Activated naive CD8-positive, alpha-beta T cell treated with anti-CD3 and anti-CD28 coated beads, Interleukin-2, amount 10 ng/mL, durations not matched to agents 7 days and 5 days (primary cell): ENCODE measurements at places on chromosomes 5 and 9. TPM values are rescaled to one million over a fixed set of nuclear protein-coding genes. Genes with fewer than 3 reads are reported as not detected.

GRCh38 chr9:19181561-19181960, 48.9 kb upstream of the DENND4C start:
- DNase-seq: no peak
- H3K36me3 ChIP-seq: no peaks in the 10 kb centered on the region
- H3K27me3 ChIP-seq: peaks cover 2% of the 10 kb centered on the region
- no peak overlapping the region for H3K27ac ChIP-seq
- H3K4me3 ChIP-seq: no peak overlapping the region

DNA sequence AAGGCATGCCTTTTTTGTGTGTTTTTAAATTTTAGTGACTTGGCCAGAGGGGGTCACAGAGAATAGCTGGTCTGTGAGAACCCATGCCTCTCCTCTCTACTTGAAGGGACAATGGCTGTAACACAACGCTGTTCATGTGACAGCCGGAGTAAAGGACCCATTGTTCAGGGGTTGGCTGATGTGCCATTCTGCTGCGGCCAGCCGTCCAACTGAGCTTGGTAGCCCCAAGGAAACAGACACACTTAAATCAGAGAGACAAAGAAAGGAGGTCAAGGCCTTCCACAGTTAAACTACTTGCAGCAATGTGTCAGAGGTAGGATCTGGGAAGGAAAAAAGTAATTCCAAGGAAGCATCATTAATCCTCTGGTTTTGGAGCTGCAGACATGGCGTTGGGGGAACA, 8.1 kb downstream of the MEGF10 start:
- DNase-seq: no peak
- peaks cover 38% of the 10 kb centered on the region for H3K27me3 ChIP-seq
- no peak overlapping the region for H3K27ac ChIP-seq
- H3K36me3 ChIP-seq: no peaks in the 10 kb centered on the region
- H3K4me1 ChIP-seq: no peaks in the 10 kb centered on the region
- no peak overlapping the region for H3K4me3 ChIP-seq

GRCh38 chr5:176812269-176813259, 2.2 kb downstream of the UNC5A start:
- no peaks in the 10 kb centered on the region for H3K36me3 ChIP-seq
- H3K27me3 ChIP-seq: peaks cover 77% of the 10 kb centered on the region
- H3K4me3 ChIP-seq: no peak overlapping the region
- no peak overlapping the region for H3K27ac ChIP-seq

DNA sequence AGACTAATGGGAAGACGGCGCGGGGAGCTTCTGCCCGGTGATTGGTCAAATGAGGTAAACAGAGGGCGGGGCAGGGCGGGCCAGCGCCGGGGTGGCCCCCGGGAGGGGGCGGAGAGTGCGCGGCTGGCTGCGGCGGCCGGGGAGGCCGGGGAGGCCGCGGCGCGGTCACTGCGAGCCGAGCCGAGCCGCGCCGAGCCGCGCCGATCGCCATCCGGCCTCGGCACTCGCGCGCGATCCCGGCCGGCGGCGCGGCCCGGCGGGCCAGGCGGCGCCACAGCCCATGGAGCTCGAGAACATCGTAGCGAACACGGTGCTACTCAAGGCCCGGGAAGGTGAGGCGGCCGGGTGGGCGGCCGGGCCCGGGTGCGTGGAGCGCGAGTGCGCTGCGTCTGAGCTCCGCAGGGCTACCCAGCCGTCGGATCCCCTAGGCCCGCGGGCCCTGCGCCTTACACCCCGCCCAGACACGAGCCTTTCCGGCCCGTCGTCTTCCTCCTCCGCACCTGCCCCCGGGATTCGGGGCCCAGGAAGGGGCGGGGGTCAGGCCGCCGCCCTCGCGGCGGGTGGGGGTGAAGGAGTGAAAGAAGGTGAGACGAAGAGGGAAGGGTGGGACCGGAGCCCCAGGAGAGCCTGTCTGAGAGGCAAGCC, at the start of gene GRK6:
TSS of gene GRK6 (plus strand) at position 111 of the 645 bp plus-strand sequence. CDS start at position 281, 170 bp downstream.
- no peaks in the 10 kb centered on the region for H3K27me3 ChIP-seq
- H3K36me3 ChIP-seq: peaks cover 16% of the 10 kb centered on the region
- peak within 1 kb of the TSS; percentile 99 for H3K27ac ChIP-seq
- peak within 1 kb of the TSS; percentile 98 for H3K4me3 ChIP-seq
- DNase-seq: peak; percentile 80

GRCh38 chr5:179595916-179596315, 27.6 kb downstream of the HNRNPH1 start:
- no peak for DNase-seq
- H3K27ac ChIP-seq: no peak overlapping the region
- no peaks in the 10 kb centered on the region for H3K4me1 ChIP-seq
- peaks cover 18% of the 10 kb centered on the region for H3K36me3 ChIP-seq
- H3K27me3 ChIP-seq: no peaks in the 10 kb centered on the region

DNA sequence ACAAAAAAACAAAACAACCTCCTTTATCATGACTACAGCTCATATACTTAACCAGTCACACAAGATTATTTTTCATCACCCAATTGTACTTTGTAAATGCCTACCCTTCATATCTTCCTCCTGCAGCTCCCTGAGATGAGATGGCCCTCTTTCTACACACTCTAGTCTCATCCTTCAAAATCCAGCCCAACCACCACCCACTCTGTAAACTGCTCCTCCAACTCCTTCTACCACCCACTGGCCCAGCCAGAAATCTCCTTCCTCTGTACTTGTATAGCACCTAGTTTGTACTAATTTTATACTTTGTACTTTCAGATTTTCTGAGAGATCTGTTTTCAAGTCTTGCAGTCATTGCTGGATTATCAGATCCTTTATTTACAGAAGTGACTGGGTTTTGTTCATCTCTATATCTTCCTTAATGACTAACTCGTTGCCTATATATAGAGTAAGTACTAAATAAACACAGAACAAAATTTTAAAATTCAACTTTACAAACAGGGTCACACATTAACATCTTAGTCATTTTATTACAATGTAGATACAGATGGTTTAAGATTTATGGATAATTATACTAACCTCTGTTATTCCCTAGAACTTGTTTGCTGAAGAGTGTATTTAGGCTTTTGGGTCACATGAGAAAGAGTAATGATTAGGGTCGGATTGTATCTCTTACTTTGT, 155.7 kb downstream of the NFIB start:
- H3K36me3 ChIP-seq: no peaks in the 10 kb centered on the region
- no peak overlapping the region for H3K4me3 ChIP-seq
- no peak overlapping the region for H3K27ac ChIP-seq
- H3K4me1 ChIP-seq: peaks cover 3% of the 10 kb centered on the region
- DNase-seq: no peak

DNA sequence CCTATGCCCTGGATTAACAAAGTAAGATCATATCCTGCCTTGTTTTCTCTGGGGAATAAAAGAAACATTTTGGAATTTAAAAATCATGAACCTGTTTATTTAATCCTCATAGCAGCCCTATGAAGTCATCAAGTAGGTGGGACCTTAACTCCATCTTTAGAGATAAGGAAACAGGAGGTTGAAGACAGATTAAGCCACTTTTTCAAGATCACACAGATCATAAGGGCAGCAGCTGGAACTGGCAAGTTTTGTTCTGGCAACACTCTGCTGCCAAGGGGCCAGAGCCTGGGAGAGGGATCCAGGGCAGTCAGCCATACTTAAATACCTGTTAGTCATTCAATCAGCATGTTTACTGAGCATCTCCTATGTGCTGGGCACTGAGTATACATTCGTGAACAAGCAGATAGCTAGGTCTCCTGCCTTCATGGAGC, 63.7 kb downstream of the SLC1A1 start:
- H3K4me3 ChIP-seq: no peak overlapping the region
- H3K36me3 ChIP-seq: no peaks in the 10 kb centered on the region
- no peak for DNase-seq
- no peak overlapping the region for H3K27ac ChIP-seq
- peaks cover 8% of the 10 kb centered on the region for H3K4me1 ChIP-seq
- peaks cover 9% of the 10 kb centered on the region for H3K27me3 ChIP-seq

GRCh38 chr5:69305512-69305911, 27.1 kb downstream of the CCDC125 start:
- no peaks in the 10 kb centered on the region for H3K4me1 ChIP-seq
- no peak for DNase-seq
- H3K36me3 ChIP-seq: peaks cover 39% of the 10 kb centered on the region
- no peaks in the 10 kb centered on the region for H3K27me3 ChIP-seq
- H3K27ac ChIP-seq: no peak overlapping the region

DNA sequence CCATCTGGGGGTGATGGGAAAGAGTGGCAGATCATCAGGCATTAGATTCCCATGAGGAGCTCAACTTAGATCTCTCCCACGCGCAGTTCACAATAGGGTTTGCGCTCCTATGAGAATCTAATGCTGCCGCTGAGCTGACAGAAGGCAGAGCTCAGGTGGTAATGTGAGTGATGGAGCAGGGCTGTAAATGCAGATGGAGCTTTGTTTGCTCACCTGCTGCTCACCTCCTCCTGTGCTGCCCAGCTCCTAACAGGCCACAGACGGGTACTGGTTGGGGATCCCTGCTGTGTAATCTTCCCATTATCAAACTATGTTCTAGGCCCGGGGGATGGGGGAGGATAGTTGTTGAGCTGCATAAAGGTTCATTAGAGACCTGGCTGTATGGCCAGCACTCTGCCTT, 58.4 kb downstream of the UGCG start:
- H3K4me3 ChIP-seq: no peak overlapping the region
- no peak for DNase-seq
- H3K27me3 ChIP-seq: peaks cover under 1% of the 10 kb centered on the region
- H3K27ac ChIP-seq: no peak overlapping the region

- peak overlapping the region; percentile 85 for H3K27ac ChIP-seq
- peaks cover 16% of the 10 kb centered on the region for H3K36me3 ChIP-seq
- H3K4me3 ChIP-seq: peak overlapping the region; percentile 91
- H3K27me3 ChIP-seq: no peaks in the 10 kb centered on the region
- DNase-seq: no peak
- H3K4me1 ChIP-seq: peaks cover 31% of the 10 kb centered on the region
These were observed 567 bp upstream of the SPIN1 start for GRCh38 chr9:88387552-88388202.

- H3K4me1 ChIP-seq: peaks cover 53% of the 10 kb centered on the region
- peak overlapping the region; percentile 93 for H3K27ac ChIP-seq
- peaks cover 8% of the 10 kb centered on the region for H3K27me3 ChIP-seq
These were observed 943 bp downstream of the SFXN1 start for GRCh38 chr5:175479125-175479881.

DNA sequence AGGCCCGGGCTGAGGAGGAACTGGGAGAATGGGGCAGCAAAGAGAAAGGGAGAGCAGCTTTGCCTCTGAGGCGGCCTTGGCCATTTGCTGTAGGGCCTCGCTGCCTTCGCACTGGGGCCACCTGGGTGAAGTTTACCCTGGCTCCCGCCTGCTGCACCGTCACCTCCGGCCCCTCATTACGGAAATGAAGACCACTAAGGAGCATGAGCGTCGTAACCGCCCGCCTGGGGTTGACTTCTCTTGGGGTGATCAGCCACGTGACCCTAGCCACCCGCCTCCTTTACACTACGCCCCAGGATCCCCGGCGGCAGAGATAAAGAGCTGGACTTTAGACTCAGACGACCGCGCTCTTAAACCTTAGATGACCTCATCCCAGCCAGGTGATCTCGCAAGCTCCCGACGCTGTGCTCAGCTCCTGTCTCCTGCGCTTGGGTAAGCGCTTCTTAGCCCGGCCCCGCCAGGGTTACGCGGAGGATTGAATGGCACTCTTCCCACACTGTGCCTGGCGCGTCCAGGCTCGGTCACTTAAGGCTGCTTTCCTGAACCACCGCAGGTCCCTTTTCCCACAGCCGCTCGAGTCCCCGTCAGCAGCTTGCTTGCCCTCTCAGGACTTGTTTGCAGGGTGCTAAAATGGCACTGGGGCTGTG, 107.9 kb upstream of the LARP1 start:
- peak; percentile 61 for DNase-seq

GRCh38 chr9:76067696-76068095, 177.2 kb downstream of the PCSK5 start:
- H3K27me3 ChIP-seq: no peaks in the 10 kb centered on the region
- H3K27ac ChIP-seq: no peak overlapping the region
- H3K4me3 ChIP-seq: no peak overlapping the region
- H3K36me3 ChIP-seq: peaks cover 6% of the 10 kb centered on the region
- no peaks in the 10 kb centered on the region for H3K4me1 ChIP-seq

DNA sequence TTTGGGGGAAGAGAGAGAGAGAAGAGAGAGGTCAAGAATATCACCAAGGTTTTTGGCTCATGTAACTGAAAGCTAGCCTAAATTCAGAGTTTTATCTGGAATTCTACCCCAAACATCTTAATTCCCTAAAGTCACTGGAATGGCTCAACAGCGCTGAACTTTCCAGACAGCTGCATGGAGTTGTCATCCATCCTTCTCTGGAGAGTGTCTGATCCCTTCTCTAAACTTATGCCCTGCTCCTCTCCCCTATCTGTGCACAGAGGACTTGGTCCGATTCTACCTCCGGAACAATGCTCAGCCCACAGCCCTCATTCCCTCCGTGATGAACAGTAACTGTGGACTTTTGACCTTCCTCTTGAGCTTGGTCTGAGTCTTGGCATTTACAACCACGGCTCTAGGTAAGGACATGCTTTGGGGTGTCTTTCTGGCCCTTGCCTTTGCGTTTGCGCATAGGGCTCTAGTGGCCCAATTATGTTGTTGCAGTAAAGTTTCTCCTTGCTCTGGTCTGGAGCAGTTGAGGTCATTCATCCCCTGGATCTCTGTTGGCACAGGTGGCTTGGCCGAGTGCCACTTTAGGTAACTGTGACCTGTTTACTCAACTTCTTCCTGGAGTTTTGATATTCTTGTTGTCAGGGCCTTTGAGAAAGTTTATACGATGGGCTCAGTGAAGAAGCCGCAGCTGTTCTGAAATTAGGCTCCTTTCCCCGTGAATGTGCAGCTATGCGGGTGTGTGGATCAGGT, 18.3 kb upstream of the CD180 start:
- peaks cover 31% of the 10 kb centered on the region for H3K36me3 ChIP-seq
- no peaks in the 10 kb centered on the region for H3K27me3 ChIP-seq
- H3K27ac ChIP-seq: peak overlapping the region; percentile 100
- H3K4me3 ChIP-seq: peak overlapping the region; percentile 84

- H3K27ac ChIP-seq: no peak overlapping the region
- H3K36me3 ChIP-seq: no peaks in the 10 kb centered on the region
- H3K4me3 ChIP-seq: no peak overlapping the region
- DNase-seq: no peak
- no peaks in the 10 kb centered on the region for H3K4me1 ChIP-seq
- H3K27me3 ChIP-seq: peaks cover 4% of the 10 kb centered on the region
These were observed 161.9 kb upstream of the GAS1 start for GRCh38 chr9:87109231-87109631.

GRCh38 chr9:104025945-104026344, 68.2 kb upstream of the SMC2 start:
- no peaks in the 10 kb centered on the region for H3K36me3 ChIP-seq
- peaks cover 10% of the 10 kb centered on the region for H3K4me1 ChIP-seq
- H3K27ac ChIP-seq: no peak overlapping the region
- no peak overlapping the region for H3K4me3 ChIP-seq
- no peak for DNase-seq
- H3K27me3 ChIP-seq: peaks cover 4% of the 10 kb centered on the region

- DNase-seq: no peak
- no peaks in the 10 kb centered on the region for H3K27me3 ChIP-seq
- peaks cover 5% of the 10 kb centered on the region for H3K36me3 ChIP-seq
- peaks cover 28% of the 10 kb centered on the region for H3K4me1 ChIP-seq
- peak overlapping the region; percentile 97 for H3K27ac ChIP-seq
These were observed 411 bp upstream of the MAT2B start for GRCh38 chr5:163505049-163505367.

The C5orf63 gene
- 8.8 TPM for total RNA-seq

The CSF2 gene
- 1.4 TPM for total RNA-seq

The CCDC192 gene
- total RNA-seq: not detected

The ADRA1B gene
- total RNA-seq: not detected

The SLC6A7 gene
- not detected for total RNA-seq

The KCNT1 gene
- not detected for total RNA-seq

The PLPPR1 gene
- total RNA-seq: not detected

The MZB1 gene
- 22.6 TPM for total RNA-seq

The PCDHGA5 gene
- total RNA-seq: 0.30 TPM

The INSL6 gene
- total RNA-seq: not detected

The SPDL1 gene
- 35.0 TPM for total RNA-seq

The GABRA6 gene
- not detected for total RNA-seq
